ENCODE measurements at places on chromosomes 16 and 17.

DNA sequence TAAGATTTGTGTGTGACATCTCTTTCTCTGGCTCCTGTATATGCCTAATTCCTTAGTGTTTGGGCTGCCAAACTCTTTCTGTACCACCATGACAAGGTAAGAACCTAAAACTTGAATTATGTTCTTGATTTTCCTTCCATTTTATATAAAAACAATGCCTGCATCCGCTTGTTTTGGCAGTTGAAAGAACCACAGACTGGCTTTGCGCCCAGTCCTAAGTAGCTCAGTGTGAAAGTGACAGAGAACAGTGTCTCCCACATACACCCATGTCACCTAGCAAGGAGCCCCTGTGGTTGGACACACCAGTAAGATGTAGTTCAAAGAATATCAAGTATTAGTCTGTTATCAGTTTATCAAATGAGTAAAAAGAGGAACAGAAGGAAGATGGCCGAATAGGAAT lies 40.7 kb upstream of the SLC6A2 start:
- no peak for DNase-seq

GRCh38 chr17:40993084-40993483 lies 880 bp downstream of the KRTAP3-3 start:
- no peak for DNase-seq

DNA sequence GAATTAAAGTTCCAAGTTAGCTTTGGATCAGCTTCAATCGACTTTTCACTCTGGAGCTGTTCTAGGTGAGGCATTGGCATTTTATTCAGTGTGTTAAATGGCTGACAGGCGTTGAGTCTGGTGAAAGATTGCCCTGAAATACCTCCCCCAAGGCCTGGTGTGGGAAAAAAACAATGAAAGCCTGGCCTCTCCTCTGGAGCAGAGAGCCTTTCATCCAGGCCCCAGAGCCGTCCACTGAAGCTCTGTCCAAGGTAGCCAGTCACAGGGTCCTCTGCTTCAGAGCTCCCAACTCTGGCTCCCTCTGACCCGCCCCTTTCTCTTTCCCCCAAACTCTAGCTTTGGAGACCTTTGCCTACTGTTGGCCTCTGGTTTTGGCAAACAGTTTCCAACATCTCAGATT lies 123.6 kb upstream of the CRHR1 start:
- no peak for DNase-seq

GRCh38 chr17:72884066-72884465 lies 208.4 kb downstream of the SLC39A11 start:
- no peak for DNase-seq

- no peak for DNase-seq
Measured at GRCh38 chr17:78132084-78132676, 1.6 kb downstream of the TMC8 start.

GRCh38 chr17:55926276-55926990 lies 175.6 kb downstream of the PCTP start:
- no peak for DNase-seq

DNA sequence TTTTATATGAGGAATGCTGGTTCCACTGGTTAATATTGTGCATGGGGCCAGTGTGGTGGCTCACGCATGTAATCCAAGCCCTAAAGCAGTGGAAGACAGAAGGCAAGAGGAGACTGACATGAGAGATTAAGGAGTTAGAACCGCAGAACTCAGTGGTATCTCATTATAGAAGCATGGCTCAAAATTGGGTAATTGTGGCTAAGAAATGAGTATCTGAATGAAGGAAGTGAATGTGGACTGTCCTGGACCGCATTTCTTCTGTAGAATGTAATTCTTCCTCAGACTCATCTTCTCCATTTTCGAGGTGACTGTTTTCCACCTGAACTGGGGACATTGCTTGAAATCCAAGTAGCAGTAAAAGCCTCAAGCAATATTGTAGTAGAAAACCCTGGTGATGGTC lies 42.6 kb upstream of the CDR2 start:
- DNase-seq, result no peak

DNA sequence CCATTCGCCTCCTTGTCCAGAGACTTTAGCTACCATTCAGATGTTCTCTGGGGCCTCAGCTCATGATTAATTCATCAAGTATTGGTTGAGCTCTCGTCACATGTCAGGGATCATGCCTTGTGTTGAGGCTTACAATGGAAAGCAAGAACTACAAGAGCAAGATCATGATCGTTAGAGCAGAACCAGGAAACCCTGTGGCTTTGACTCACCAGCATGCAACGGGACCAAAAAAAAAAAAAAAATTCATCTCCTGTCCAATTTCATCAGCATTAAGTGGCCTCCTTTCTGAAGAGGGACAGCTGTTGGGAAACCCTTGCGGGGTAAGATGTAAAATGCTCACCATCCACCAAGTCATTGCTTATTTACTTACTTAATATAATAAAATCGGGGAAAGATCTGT lies 12.1 kb upstream of the USP10 start:
- no peak for DNase-seq

GRCh38 chr16:56977823-56978430 lies 11.4 kb upstream of the NLRC5 start:
- DNase-seq, result no peak
